Inflammatory macrophage treated with lipopolysaccharide for 1 hour (primary cell): ENCODE measurements at places on chromosomes 6 and 20.
A peak's percentile ranks its signal among the peaks of the same experiment; 100 is the strongest.

GRCh38 chr6:154491567-154492470 is 18.7 kb downstream of the CNKSR3 start:
- no peak for DNase-seq

DNA sequence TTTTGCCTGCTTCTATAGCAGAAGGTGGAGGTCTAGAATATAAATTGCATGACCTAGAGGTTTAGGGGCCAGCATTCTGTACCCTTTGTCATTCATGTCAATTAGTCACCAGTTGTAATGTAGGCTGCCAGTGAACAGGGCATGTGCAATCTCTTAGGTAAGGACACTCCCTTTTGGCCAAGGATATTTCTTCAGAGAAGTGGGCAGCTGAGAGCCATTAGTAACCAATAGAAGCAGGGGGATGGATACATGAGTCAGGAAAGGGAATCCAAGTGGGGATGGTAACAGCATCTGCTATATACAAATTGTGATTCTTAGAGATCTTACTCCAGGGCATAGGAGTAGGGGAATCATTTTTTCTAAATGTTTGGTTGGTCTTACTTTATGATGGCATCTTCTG is 494.2 kb upstream of the JAG1 start:
- no peak for DNase-seq

GRCh38 chr6:167736486-167737204 is 90.1 kb upstream of the AFDN start:
- DNase-seq, result no peak

DNA sequence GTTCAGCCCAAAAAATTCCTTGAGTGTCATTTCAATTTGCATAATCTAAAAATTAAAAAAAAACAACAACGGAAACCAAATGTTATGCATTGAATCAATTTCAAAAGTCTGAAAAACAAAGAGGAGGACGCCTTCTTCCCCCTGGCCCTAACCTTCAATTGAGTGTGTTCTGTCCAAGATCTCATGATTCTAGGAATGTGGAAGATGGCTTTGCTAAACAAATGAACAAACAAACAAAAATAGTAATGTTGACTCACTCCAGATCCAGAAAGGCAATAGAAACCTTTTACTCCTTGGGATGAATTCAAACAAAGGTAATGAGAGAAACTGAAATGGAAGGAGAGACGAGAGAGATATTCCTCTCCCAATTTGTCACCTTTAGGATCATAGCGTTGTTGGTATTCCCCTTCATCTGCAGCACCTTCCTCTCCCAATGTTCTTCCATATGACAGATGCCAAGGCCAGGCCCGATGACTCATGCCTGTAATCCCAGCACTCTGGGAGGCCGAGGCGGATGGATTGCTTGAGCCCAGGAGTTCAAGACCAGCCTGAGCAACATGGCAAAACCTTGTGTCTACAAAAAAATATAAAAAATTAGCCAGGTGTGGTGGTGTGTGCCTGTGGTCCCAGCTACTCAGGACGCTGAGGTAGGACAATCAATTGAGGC is 109.2 kb upstream of the ADGRF1 start:
- DNase-seq, result no peak

DNA sequence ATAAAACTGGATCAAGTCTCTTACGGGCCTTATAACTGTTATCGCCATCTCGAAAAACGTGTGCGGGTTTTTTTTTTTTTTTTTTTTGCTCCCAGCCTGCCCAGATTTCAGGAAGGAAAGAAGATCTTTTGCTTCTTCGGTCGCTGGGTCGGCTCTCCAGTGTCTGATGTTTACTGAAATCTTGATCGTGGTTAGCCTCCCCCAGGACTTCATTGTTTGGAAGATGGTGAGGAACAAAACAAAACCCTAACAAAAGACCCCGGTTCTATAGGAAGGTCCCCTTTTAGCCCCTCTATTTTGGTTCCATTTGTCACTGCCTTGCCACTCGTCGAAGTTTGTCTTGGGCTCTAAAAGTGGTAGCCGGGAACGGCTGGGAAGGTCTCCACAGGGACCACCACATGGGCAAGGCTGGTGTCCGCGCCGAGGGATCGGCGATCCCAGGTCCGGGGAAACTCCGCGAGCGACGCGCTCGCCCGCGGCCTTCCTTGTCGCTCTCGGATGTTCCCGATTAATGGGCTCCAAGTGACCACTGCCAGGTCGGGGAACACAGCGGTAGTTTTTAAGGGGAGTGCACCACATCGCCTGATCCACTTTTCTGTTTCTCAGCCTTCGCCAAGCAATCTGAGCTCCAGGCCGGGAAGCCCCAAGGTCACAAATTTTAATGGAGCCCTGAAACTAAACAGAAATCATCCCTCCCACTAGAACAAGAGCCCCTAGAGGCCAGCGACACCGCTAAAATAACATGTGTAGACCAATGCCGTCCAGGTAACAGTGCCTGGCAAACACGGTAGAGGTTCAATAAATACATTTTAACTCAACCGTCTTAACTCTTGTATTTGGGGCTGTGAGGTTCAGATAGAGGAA is 27.0 kb downstream of the TRIM27 start:
- peak; percentile 29 for DNase-seq

- DNase-seq, result no peak
These were observed 56.6 kb downstream of the SYTL3 start for GRCh38 chr6:158706369-158706982.

GRCh38 chr20:44527716-44528199 is 5.9 kb upstream of the SERINC3 start:
- DNase-seq, result no peak

DNA sequence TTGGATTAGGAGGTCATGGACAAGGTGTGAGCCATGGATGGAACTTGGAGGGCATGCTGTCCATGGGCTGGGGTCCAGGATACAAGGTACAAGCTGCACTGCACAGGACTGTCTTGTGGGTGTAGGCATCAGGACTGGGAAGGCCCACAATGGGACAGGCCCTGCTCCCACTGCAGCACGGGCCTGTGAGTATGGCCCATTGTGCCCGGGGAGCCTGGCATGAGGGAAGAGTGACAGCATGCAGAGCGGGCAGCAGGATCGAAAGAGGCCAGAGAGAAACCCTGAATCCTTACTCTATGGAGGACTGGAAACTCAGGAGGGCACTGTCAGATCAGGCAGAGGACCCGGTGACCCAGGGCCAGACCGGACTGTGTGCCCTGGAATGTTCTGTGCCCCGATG is 211.3 kb downstream of the PREX1 start:
- DNase-seq, result no peak

DNA sequence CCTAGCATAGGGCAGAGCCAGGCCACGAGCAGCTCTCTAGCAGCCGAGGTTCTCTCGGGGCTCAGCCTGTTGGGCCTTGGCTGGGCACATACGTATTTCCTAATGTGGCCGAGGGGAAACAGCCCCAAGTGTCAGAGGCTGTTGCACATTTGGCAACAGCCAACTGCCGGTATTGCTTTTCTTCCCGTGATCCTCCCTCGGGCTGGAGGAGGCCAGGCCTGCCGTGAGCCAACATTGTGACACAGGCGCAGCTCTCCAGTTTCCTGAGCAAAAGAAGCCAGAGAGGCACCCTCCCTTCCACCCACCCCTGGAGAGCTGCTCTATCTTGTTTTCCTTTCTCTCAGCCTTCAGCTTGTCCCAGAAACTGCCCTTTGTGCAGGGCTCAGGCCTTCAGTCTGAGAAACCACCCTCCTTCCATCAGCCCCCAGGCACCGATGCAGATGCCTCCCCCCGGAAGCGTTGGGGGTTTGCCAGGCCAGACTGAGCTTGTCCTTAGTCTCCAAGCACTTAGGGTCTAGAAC is 5.1 kb upstream of the BPI start:
- DNase-seq, result peak; percentile 81
